MCF 10A (cell line): ENCODE measurements at places on chromosomes 3 and 15. TPM values are rescaled to one million over a fixed set of nuclear protein-coding genes. Genes with fewer than 3 reads are reported as not detected.

DNA sequence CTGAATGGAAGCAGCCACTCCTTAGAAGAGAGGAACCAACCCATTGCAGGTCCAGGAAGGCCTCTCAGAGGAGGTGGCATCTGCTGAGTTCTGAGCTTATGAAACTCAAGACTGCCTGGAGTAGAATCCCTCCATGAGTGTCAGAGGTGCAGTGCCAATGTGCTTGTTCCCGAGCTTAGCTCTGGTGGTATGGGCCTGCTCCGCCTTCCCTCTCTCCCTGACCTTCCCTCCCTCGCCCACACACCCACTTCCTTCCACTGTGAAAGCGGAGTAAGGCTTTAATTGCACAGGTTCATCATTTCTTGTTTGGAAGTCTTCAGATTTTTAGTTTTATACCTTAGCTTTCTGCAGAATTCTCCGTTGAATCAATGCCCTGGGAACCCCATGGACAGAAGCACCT, 208.0 kb upstream of the BHLHE40 start:
- no peak for DNase-seq

The CLRN1 gene
- not detected in 2 replicates for total RNA-seq

DNA sequence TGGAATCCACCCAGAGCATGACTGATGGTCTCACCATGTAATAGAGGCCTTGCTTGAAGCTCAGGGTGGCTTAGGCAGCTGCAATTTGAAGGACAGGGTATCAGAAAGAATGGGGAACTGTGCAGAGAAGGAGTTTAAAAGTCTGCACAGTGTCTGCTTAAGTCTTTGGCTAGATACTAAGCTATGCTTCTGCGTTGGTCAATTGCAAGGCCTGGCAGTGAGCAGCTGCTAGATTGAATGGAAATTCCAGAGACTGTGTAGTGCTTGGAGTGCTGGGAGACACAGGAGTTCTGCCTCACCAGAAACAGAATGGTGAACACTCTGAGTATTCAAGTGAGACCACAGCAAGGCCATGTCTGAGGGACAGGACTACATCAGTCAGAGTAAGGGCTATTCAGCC, 17.3 kb upstream of the ATP10A start:
- DNase-seq: no peak

DNA sequence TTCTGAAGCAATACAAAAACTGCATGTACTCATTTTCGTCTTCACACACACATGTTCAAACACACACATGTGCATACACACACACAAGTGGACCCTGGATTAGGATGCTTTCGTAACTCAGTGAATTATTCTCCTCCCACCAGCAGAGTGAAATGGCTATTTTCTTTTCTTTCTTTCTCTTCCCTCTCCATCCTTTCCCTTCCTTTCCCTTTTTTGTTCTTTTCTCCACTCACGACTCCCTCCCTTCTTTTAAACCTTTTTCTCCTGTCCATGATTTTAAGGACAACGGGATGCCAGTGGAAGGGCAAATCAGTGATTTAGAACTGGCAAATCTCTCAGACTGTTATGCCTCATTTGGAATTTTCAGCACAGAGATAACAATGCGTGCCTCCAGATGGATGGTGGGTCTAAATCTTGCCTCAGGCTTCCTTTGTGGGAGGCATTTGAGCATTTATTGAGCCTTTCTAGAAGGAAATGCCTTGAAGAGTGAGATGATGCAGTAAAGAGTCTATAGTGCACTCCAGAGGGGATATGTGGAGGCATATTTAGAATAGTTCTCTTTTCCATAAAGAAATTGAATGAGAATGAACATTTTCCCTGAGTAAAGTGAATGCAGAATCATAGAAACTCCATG, 130.4 kb upstream of the SLC7A14 start:
- DNase-seq: no peak

DNA sequence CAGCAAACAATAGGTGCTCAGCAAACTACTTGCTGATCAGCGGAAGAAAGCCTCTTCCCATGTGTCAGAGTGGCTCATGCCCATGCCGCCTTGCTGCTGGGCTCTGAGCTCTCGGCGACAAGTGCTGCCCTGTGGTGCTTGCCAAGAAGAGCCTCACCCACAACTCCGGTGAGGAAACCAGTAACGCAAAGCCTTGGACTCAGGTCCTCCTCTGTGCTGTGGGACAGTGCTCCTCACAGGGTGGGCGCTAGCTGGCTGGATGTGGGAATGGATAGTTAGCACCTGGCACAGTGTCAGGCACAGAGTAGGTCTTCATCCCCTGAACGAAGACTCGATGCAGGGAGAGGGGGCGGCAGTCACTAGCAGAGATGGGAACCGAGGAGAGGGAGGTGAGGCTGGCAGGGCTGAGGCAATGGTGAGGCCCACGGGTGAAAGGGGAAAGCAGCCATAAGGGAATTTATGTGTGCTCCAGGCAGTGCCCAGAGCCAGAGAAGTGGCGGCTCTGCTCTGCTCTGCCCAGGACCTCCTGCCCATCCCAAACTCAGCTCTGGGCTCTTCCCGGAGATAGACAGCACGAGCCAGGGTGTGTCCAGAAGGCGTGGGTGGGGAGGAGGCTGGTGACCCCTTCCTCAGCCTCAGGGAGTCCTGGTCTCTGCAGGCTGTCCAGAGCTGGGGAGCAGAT, 55.7 kb downstream of the IQSEC1 start:
- no peak for DNase-seq

- no peak for DNase-seq
Observed at GRCh38 chr3:39135170-39135805, 18.1 kb downstream of the CSRNP1 start.

DNA sequence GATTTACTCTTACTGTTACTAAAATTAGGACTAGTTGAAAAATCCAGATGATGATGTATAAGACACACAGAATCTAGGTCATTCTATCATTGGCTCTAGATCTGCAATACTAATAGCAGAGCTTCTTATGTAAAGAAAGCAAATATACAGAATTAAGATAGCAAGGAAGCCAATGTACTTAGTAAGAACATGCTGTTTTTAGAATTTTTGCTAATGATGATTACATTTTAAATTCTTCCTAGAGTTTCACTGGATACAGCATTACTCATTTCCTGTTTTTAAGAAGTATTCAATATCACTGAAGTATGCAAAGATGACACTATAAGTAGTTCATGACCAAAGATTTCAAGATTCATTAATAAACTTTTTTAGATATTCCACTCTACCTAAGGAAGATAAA, 60.7 kb downstream of the CFAP20DC start:
- no peak for DNase-seq

The SEMA6D gene
- 0.65 and 1.1 TPM in 2 replicates for total RNA-seq

GRCh38 chr15:59329570-59330350, 42.9 kb downstream of the MYO1E start:
- DNase-seq: no peak

The ADGRG7 gene
- not detected in 2 replicates for total RNA-seq

DNA sequence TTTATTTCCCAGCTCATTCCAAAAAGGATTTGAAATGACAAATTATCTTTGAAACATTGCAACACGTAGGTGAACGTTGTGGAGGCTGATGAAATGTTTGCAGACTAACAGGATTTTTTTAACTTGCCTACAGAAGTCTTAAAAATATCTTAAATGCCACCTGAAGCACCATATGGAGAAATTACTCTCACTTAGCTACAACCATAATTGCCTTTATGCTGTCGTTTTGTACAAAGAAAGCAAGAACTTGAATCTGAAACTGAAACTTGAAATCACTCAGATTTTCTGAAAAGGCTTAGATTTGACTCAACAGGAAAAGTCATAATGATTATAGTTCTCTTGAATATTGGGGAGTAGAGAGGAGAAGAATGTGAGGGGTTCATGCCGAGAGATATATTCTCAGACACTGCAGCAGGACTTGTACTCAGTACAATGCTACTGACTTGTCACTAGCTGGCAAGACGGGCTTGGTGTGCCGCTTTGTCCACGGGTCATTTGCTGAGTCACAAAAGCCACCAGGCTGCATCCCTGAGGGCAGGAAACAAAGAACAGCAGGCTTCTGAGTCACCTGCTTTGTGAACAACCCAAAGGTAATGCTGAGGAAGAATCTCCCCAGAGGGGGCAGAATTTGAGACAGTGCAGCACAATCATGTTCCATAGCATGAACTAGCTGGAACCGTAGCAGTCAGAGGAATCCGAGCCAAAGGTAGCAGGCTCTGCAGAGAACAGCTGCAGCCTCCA, 7.1 kb upstream of the FMN1 start:
- DNase-seq: peak; percentile 84

DNA sequence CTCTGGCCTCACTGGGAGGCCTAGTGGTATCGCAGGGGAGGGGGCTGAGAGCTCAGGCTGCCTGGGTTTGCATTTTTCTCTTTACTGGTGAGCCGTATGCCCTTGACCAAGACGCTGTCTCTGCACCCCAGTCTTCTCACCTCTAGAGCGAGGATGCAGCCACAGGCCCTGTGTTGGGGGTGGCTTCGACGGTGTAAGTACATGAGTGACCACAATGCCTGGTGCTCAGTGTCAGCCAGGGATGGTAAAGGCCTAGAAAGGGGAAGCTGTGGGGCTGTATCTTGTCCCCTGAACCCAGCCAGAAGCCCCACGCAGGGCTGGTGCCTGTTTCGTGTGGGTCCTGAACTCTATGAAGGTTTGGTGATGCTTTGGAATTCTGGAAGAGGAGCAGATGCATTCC, 19.8 kb downstream of the SYNM start:
- no peak for DNase-seq

- DNase-seq: peak; percentile 50
Observed at GRCh38 chr3:158768361-158768787, 33.5 kb upstream of the MFSD1 start.

The GCSAM gene
- 0.29 and 0.63 TPM in 2 replicates for total RNA-seq

DNA sequence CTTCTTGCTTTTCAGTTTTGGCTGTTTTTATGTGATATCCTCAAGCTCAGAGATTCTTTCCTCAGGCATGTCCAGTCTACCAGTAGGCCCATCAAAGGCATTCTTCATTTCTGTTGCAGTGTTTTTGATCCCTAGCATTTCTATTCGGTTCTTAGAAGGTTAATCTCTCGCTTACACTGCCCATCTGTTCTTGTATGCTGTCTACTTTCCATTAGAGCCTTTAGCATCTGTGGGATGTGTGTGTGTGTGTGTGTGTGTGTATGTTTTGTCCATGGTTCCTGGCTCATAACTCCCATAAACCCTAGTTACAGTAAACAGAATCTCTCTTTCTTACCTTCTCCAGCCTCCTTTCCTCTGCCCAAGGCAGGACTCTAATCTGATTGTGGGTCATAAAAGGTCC, 5.1 kb upstream of the SLC22A13 start:
- no peak for DNase-seq

The SLC28A2 gene
- not detected in 2 replicates for total RNA-seq

DNA sequence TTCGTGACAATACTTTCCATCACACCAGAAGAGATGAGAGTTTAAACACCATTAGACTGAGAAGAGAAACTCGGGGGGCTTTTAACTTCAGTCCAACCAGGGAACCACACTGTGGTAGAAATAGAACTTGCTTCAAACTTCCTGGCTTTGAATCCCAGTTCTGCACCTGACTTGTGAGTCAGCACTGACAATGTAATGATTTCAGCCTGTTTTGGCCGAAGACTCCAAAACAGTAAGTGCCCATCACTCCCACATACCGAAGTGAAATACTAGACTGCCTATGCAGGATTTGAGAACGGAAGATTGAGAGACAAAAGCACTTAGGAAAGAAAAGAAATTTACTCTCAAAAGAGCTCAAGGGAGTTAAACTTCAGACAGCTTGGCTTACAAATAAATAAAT, 27.0 kb downstream of the C2CD4B start:
- DNase-seq: peak; percentile 86

DNA sequence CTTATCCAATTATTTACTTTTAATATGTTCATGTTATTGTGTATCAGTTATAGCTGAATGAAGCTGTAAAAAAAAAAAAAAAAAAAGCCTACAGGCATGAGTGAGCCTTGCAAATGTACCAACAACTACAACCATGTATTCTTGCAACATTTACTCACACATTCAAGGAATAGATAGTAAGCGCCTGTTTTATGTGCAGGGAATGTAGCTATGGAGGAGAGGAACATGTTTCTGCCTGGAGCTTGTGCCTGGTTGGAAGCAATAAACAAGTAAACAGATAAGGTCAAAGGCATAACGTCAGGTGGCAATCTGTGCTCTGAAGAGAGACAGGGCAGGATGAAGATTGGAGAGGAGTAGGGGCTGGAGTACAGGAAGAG, 111.2 kb downstream of the DNAJB8 start:
- DNase-seq: no peak

GRCh38 chr3:72347819-72348319, 500.4 kb downstream of the SHQ1 start:
- DNase-seq: peak; percentile 94

The CYP1A2 gene
- not detected in 2 replicates for total RNA-seq

- DNase-seq: peak; percentile 40
Observed at GRCh38 chr3:57910990-57911389, 97.2 kb upstream of the FLNB start.

DNA sequence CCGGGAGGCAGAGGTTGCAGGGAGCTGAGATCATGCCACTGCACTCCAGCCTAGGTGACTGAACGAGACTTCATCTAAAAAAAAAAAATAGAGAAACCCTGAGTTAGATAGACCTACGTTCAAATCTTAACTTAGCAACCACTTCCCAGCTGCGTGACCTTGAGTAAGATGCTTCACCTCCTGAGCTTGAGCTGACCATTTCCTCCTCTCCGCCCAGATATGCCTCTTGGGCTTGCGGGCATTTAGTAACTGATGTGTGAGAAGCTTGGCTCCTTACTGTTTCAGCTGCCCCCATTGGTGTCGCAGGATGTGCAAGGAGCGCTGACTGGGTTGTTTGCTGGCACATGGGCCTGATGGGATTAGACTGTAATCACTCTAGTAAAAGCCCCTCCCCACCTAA, 26.9 kb upstream of the ATG7 start:
- DNase-seq: no peak

The CCDC80 gene
- total RNA-seq: 10.4 and 19.4 TPM in 2 replicates

DNA sequence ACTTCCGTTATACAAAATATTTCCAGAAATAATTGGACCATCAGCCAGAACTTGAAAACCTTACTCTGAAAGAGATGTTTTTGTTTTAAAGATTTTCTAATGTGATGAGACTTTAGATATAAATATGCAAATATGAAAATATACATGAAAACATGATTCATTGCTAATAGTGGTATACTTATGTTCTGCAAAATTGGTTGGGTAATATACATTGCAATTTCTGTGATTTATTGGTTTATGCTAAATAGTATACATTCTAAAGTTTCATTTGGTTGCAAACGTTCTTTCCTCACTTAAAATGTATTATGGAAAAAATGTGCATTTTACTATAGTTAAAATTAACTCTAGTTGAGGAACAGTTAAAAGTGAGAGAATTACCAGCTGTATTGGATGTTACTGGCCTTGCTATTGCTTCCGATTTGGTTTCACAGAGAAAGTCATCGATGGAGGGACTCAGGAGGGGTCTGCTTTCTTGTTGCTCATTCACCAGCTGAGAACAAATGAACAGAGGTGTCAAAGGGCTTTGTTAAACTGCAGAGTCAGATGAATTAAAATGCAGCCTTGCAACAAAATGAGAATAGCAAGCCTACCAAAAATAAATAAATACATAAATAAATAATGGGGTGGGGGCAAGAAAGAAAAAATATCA, 149.3 kb downstream of the PEX5L start:
- DNase-seq: no peak

DNA sequence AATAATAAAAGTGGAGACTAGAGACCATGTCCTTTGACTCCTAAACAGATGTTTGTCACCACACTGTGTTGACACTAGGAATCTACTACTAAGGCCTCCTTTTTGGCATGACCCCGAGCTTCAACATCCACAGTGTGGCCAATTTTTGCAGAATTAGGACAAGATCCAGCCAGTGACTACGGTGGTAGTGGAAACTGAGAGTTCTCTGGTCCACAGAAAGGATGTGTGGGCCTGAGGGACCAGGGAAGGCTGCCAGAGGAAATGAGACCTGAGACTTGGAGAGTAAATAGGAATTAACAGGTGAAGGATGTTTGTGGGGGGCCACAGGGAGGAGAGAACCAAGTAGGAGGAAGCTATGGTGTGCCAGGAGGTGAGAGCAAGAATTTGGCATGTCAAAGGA, 122.7 kb downstream of the CHCHD6 start:
- DNase-seq: no peak
